Posterior cingulate gyrus (tissue), 11 donors: ENCODE measurements at places on chromosomes 6 and 20.

DNA sequence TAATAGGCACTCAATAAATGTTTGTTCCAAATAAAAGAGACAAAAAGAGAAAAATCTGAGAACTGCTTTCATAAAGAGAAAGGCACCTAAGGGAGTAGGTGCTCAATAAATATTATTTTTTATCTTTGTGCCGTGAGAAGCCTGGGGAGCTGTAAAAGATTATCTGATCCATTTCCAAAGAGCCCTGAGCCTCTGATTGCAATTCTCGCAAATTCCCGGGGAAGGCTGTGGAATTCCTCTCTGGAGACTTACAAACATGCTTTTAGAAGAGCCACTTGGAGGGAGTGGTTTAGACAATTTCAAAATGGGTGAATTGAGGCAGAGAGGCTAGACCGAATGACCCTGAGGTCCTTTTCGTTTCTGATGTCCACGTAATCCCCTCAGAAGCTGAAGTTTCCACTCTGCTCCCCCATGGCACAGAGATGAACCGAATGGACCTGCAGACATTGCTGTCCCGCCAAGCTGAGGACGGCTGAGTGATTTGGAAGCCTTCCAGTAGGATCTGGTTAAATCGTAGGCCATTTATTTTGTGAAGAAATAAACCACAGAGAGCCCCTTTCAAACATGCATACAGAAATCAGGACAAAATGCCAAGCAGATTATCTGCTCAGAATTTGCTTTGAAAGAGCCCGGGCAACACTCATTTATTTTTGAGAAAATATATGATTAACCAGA lies 77.8 kb downstream of the PKHD1 start:
- no peak for DNase-seq

DNA sequence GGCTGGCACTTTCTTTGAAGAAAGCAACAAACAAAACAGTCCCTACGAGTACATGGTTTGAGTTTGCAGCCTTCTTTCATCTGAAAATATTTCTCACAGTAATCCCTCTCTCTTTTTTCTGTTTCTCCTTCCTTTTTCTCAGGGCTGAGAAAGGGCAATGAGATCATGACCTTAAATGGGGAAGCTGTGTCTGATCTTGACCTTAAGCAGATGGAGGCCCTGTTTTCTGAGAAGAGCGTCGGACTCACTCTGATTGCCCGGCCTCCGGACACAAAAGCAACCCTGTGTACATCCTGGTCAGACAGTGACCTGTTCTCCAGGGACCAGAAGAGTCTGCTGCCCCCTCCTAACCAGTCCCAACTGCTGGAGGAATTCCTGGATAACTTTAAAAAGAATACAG lies 80.7 kb upstream of the CLDN20 start:
- DNase-seq: no peak

GRCh38 chr6:85113934-85114580 lies 335.8 kb upstream of the NT5E start:
- no peak for DNase-seq

GRCh38 chr6:14379568-14379967 lies 262.0 kb downstream of the CD83 start:
- no peak for DNase-seq

DNA sequence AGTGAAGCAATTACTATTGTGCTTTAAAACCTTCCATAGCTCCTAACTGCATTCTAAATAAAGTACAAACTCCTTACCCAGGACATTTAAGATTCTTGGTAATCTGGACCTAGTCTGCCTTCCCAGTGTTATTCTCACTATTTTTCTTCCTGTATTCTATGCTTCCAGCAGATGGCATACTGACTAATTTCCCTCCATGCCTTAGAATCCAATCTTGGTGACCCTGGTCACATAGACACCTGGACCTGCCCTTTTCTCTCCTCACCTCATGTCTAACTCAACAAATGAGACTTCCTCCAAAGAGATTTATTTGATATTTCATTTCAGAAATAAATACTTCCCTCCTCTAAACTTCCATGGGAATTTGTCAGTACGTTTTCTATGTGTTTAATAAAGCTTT lies 25.8 kb downstream of the ROS1 start:
- DNase-seq: no peak

DNA sequence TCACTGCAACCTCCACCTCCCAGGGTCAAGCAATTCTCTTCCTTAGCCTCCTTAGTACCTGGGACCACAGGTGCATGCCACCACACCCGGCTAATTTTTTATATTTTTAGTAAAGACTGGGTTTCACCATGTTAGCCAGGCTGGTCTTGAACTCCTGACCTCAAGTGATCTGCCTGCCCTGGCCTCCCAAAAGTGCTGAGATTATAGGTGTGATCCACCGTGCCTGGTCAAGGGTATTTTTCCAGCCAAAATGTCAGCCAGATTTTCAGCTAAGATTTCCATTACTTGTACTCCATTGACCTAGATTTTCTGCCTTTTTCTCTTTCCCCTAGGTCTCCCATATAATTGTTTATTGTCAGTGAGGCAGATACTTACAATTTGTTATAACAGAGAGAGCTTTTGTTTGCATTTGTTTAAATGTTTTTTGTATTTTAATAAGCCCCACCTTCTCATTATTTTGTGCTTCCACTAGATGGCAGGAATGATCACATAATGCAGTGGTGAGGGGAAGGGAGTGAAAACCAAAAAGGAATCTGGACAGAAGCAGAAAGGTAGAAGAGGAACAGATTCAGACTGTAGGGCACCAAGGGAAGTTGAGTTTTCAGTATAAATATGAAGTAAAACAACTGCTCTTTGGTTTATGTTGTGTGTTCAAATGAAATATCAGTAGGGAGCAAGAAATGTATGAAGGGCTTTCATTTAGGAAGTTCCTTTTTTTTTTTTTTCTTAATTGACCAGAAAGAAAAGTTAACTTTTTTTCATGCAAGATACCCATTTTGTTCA lies 29.7 kb downstream of the RPF2 start:
- DNase-seq: no peak

DNA sequence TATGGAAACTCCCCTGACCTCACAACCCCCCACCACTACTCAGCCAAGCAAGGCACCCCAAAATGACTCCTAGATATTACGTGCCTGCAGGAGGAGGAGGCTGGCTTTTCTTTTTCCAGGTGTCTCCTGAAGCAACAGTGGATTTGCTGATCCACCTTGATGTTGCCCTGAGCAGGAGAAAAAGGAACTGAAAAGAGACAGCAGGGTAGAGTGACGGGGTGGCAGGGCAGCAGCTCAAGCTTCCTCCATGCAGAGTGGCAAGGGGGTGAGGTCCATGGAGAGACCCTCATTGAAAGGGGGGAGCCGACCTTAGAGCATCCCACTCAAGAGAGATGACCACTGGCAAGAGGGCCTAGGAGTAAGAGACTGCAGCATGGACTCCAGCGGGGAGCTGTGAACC lies 112.0 kb upstream of the SIRPA start:
- no peak for DNase-seq

DNA sequence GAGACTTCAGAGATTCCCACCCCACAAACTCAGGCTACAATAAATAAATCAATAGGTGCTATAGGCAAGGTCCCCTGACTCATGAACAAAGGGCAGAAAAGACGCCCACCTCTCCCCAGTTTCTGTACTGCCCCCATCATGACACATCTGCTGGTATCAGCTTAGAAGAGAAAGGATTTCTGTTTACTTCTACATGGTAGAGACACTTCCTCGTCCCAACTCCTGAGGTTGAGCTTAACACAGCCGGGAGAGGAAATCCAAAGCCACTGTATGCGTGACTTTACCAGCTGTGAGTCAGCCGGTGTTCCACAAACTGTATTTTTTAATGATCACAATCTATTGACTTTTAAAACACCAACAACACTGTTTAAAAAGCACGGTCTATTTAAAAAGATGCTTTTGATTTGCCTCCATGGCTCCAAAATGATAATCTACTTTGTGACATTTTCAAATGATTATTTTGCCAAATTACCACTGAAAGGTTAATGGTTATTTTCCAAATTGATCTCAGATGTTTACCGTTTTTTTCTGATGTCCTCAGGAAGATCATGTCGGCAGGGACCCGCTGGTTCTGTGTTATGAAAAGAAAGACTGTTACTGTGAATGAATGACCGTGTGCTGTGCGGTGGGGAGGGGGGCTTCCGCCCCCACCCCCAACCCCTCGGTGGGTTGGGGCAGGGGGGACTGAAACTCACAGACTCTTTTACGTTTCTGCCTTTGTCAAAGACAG lies 72.5 kb downstream of the ATP9A start:
- DNase-seq: no peak
